Upper lobe of right lung (tissue), 1 donor: ENCODE measurements at places on chromosomes 2 and 18. TPM values are rescaled to one million over a fixed set of nuclear protein-coding genes. Genes with fewer than 3 reads are reported as not detected.

CETN1 gene
- total RNA-seq: not detected

- no peak for DNase-seq
Measured at GRCh38 chr2:175576875-175577274, 395.4 kb upstream of the ATP5MC3 start.

TGFA gene
- 9.1 TPM for total RNA-seq

DNA sequence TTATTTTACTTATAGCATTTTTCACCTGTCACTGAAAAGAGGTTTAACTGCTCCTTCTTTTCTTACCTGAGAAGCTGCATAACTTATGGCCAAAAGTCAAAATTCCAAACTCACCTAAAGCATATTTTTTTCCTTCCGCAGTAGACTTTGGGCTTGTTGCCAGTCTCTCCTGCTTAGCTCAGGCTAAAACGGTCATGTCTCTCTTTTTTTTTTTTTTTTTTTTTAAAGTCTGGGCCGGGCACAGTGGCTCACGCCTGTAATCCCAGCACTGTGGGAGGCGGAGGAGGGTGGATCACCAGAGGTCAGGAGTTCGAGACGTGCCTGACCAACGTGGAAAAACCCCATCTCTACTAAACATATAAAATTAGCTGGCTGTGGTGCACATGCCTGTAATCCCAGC, 113.5 kb downstream of the RTN4 start:
- DNase-seq: no peak

DNA sequence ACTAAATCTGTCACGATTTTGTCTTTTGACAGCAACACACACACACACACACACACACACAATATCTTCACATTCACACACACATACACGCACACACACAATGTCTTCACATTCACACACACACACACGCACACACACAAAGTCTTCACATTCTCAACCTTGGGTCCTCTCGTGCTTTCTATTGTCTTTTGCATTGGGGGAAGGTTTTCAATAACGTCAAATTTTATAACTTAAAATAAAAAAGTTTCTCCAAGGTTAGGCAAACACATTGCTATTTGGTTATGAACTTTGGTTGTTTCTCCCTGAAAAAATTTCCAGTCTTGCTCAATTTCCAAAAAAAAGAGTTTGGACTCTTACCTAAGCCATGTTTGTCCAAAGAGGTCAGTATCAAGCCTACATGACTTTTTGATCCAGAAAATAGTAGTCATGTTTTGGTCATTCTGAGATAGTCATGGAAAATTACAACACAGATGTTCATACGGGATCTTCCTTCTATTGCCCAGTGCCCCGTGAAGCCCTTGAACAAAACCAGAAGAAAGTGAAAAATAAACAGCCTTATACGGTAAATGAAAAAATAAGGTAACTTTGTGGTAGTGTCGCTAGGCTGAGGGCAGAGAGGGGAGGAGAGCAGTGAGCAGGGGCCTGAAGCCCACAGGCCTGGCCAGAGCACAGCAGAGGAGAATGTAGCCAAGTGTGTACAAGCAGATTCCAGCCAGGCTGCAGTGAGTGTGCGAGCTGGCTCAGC, 542.8 kb upstream of the ID2 start:
- DNase-seq: no peak

CDH20 gene
- 0.35 TPM for total RNA-seq

GRCh38 chr2:145815933-145816332, 1296.0 kb upstream of the ZEB2 start:
- no peak for DNase-seq

GRCh38 chr2:227485429-227485828, 13.5 kb downstream of the AGFG1 start:
- no peak for DNase-seq

GRCh38 chr2:23658466-23658942, 268.4 kb downstream of the ATAD2B start:
- no peak for DNase-seq

ACTG2 gene
- total RNA-seq: 37.9 TPM

ITGB6 gene
- 109 TPM for total RNA-seq

CPLX4 gene
- total RNA-seq: not detected

DNA sequence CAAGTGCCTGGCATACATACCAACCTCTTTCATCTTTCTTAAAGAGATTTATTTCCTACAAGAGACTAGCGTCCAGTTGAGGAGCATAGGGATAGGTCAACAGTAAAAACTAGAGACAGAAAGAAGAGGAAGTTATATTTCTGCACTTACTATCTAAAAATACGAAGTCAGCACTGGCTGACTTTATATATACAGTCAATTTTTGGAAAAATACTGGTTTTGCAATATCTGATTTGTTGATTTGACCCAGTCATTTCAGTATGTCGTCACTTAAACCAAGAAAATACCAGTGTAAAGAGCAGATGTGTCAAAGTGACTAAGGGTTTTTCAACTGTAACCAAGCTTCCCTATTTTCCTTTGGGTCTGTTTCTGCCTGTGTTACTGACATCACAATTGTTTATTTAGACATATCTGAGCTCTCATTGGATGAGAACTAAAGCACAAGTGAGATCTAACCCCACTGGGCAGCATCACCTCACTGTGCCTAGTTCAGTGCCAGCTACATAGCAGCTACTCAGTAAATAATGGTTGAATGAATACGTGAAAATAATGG, 23.0 kb downstream of the CYTIP start:
- no peak for DNase-seq

ANKRD29 gene
- 72.0 TPM for total RNA-seq
